ENCODE measurements at places on chromosomes 16 and 17.

GRCh38 chr17:57085448-57086068 is 512 bp downstream of the AKAP1 start:
- DNase-seq, result peak; percentile 13

DNA sequence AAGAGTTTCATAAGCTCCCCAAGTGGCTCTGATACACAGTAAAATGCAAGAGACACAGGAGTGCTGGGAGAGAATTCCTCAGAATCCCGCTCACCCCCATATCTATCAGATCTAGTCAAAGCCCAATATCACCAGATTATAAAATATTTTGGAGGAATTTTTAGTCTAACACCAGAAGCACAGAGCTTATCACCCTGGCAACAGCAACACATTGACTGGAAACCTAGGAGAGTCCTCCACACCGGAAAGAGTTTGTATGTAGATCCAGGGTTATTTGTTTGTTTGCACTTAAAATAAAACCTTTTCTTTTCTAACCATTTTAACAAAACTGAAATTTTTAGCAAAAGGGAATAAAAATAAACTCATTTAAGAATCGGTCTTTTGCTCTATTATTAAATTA is 7.2 kb downstream of the SOX9 start:
- DNase-seq, result no peak

DNA sequence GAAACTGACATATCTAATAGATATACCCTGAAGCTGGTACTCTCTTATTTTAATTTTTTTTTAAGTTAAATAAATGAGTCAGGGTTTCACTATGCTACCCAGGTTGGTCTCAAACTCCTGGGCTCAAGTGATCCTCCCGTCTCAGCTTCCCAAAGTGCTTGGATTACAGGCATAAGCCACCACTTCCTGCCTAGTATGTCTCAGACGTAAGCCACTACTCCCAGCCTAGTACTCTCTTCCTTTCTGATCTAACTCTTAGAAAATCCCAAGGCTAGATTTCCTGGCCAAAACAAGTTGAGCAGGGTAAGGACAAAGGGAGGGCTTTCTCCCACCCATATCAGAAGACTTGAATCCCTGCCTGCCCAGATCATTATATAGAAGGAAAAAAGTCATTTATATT is 33.7 kb downstream of the HOXB1 start:
- no peak for DNase-seq

DNA sequence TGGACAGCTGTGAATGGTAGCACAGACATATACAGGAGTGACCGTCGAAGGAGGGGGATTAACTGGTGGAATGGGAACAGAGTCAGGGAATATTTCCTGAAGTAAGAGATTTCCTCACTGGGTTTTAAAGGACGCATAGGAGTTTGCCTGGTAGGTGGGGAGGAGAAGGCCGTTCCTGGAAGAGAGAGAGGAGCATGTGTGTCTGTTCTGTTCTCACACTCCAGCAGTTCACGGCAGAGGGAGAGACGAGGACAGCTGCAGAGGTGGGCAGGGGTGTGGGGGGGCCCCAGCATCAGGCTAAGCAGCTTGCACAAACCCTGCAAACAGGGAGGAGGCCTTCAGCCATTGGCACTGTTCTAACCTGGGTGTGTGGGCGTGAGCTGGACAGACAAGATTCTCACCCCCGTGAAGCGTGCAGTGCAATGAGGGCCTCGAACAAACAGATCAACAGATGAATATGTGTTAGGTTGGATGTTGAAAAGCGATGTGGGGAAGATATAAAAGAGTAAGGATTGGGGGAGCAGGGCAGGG is 85.3 kb upstream of the GSE1 start:
- DNase-seq, result no peak

GRCh38 chr17:83025636-83026280 is 53.7 kb upstream of the METRNL start:
- no peak for DNase-seq

GRCh38 chr16:11309895-11310633 is 28.9 kb upstream of the PRM1 start:
- DNase-seq, result no peak

- DNase-seq, result no peak
Measured at GRCh38 chr16:46777804-46778203, 29.7 kb upstream of the MYLK3 start.

- no peak for DNase-seq
Measured at GRCh38 chr16:80366023-80366422, 174.8 kb upstream of the DYNLRB2 start.

- DNase-seq, result no peak
Measured at GRCh38 chr17:5020502-5021023, 14.7 kb downstream of the SLC52A1 start.

DNA sequence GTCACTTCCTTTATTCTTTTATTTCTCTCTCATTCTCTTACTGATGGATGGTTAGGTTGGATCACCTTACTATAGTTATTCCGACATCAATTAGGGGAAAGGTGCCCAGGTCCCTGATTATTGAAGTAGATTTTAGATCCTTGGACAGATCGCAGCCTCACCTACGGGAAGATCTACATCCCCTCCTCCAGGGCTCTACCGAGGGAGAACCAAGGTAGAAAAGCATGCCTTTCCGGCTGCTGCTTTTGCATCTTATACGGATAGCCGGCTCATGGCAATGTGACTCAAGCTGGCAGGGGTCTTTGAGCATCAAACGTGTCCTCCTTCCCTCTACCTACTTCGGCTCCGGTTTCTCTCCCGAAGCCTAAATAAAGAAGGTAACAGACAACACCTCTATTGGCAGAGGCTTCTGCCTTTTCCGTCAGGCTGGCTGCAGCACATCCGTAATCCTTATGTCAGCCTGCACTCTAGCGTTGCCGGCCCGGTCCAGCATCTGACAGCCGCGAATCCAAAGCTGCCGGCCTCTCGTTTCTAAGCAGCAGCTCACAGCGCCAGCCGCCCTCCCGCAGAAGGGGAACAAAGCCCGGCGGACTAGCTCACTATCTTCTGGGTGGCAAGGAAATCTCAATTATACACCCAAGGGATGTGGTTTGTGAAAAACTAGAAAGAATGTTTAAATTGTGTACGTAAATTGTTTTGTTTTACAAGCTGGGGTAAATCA is 46.9 kb downstream of the IRX6 start:
- DNase-seq, result no peak

- DNase-seq, result no peak
Measured at GRCh38 chr17:6648181-6648580, 3.2 kb downstream of the MED31 start.

- no peak for DNase-seq
Measured at GRCh38 chr17:4599505-4600281, 15.4 kb downstream of the SMTNL2 start.

- DNase-seq, result no peak
Measured at GRCh38 chr17:42669977-42670788, 6.6 kb downstream of the PLEKHH3 start.

DNA sequence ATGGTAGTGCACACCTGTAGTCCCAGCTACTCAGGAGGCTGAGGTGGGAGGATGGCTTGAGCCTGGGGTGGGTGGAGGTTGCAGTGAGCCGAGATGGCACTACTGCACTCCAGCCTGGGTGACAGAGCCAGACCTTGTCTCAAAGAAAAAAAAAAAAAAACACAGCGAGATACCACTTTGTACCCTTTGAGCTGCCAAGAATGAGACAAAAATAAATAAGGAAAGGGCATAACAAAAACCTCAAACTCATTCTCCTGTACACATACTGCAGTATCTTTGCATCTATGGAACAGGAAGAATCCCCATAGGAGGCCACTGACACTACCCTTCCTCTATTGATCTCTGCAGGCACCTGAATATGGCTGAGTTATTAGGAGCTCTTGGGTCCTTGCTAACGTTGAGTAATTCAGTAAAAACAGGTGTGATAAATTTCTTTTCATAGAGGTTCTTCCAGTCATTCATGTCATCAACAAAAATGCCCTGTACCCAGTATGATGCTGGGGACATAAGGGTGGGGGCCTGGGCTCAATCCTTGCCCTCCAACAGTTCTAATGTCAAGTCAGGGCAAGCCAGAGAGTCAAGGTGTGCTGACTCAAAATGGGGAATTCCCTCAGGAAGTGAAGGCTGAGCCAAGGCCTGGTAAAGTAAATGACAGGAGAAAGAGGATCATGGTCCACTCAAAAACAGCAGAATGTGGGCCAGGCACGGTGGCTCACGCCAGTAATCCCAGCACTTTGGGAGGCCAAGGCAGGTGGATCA is 26.9 kb downstream of the RANBP10 start:
- no peak for DNase-seq

GRCh38 chr16:82792693-82793092 is 165.9 kb downstream of the CDH13 start:
- DNase-seq, result no peak

DNA sequence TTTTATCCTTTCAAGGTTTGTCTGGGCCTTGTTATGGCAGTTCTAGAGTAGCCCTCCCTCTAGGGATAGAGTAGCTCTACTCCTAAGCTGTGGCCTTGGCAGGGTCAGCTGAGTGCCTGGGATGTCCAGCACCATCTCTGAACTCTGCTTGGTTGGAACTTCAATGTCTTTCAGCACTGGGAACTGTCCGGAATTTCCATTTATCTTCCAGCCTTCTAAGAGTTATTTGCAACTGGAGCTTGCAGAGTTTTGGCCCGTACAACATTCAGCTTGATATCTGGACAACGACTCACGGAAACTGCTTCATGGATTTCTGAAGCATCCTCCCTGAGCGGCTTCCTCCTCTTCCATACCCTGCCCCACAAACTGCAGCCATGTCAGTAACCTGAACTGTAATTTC is 22.9 kb downstream of the MMD start:
- DNase-seq, result no peak

DNA sequence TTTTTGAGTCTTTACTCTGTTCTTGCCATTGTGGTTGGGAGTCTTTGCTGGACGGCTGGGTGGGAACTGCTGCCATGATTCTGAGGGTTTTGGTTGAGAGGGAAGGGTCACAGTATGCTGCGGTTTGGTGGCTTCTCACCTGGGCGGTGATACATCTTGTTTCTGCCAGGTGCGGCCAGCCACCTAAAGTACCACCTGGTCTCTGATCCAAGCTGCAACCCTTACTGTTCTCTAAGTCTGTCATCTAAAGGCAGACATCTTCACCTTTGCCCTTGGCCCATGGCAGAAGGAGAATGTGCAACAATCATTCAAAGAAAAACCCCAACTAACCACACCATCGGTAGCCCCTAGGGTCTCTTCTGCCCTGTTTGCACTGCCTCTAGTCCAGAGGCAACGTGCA is 19.6 kb upstream of the MPO start:
- DNase-seq, result no peak

GRCh38 chr17:80832266-80832676 is 159.4 kb upstream of the CHMP6 start:
- no peak for DNase-seq

GRCh38 chr16:19138601-19139000 is 24.8 kb downstream of the ITPRIPL2 start:
- DNase-seq, result no peak

DNA sequence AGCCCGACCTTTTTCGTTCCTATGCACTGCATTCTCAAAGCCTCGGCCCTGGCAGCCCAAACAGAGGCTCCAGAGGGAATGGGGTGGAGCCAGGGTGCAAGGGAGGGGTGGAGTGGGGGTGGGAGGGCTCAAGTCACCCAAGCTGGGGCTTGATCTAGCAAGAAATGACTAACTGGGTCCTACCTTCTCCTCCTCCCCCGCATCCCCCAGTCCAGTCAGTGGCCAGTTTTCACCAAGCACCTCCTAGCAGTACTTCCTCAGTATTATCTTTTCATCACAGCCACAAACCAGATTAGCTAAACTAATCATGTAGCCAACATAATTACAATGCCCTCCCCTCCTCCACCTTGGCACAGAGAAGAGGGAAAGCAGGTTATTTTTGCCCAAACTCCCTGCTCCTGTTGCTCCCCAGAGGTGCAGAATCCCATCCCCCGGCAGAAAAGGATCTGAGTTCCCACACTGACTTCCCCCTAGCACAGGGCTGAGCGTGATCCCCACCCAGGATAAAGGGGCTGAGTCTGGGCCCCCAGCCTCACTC is 2.2 kb downstream of the JUP start:
- DNase-seq, result peak; percentile 65

DNA sequence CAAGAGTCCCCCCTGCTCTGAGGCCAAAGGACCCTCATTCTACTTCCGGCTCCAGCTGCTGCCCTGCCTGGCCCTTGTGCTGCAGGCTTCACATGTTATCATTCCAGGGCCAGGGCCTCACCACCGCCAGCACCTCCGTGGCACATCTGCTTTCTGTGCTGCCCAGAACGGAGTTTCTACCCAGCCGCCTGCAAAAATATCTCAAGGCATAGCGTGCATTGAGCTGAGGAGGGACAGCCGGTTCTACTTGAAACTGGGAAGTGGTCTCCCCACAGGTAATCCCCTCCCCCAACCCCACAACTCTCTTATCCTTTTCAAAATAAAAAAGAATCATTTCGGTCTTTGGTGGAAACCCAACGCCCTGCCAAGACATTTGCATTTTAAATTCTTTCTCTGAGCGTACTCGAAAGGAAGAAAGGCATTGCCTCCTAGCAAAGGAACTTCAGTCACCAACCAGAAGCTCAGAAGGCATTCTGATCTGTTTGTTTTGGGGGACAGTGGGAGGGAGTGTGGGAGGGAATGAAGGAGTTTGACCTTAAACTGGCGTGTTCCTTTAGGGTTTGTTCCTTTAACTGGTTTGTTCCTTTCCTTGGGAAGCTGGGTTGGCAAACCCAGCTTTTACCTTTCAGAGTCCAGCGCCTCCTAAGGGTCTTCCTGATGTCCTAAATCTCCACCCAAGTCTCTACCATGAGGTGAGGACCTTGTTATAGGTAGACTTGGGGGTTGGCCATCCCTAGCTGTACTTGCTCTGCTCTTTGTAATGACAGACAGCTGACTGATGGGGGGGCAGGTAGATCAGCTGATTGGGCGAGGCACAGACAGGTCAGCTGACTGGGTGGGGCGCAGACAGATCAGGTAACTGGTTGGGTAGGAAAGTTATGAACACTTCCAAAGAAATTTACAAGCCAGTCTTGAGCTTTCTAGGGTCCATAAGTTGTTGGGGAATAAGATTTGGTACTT is 33.4 kb upstream of the PIK3R6 start:
- DNase-seq, result no peak

DNA sequence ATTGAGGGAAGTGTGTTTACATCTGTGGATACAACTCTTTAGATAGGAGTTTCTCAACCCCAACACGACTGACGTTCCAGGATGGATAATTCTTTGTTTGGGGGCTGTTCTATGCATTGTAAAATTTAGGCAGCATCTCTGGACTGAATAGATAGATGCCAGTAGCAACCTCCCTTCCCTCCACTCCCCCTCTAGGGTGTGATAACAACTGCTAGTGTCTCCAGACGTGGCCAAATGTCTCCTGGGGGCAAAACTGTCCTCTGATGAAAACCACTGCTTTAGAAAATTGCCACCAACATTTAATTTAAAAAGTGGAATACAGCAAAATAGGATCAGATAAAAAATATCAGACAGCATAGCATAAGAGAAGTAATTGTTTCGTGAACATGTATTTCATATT is 79.9 kb downstream of the HS3ST3A1 start:
- no peak for DNase-seq

- no peak for DNase-seq
Measured at GRCh38 chr17:74763565-74764387, 12.4 kb downstream of the NAT9 start.
